Activated CD4-positive, alpha-beta memory T cell treated with anti-CD3 and anti-CD28 coated beads for 36 hours (primary cell): ENCODE measurements at places on chromosomes 7 and 10. TPM values are rescaled to one million over a fixed set of nuclear protein-coding genes. Genes with fewer than 3 reads are reported as not detected.

Gene ARHGEF35
- total RNA-seq = 8.8 TPM

Gene CFAP70
- total RNA-seq = 0.33 TPM

Gene NEURL1
- total RNA-seq = 2.4 TPM

Gene ABCB8
- 48.4 TPM for total RNA-seq

Gene PNLIP
- not detected for total RNA-seq

Gene UTF1
- not detected for total RNA-seq

Gene HOXA4
- total RNA-seq = not detected

Gene TPK1
- 26.0 TPM for total RNA-seq

Gene COL13A1
- not detected for total RNA-seq

Gene LRIT2
- not detected for total RNA-seq

Gene MRLN
- not detected for total RNA-seq

GRCh38 chr10:102106998-102107397 is 13.2 kb downstream of the LDB1 start:
- peaks cover 12% of the 10 kb centered on the region for H3K4me1 ChIP-seq
- no peak overlapping the region for H3K27ac ChIP-seq
- peaks cover 29% of the 10 kb centered on the region for H3K36me3 ChIP-seq

- H3K4me1 ChIP-seq = peaks cover 47% of the 10 kb centered on the region
- peaks cover 95% of the 10 kb centered on the region for H3K36me3 ChIP-seq
- peak overlapping the region; percentile 86 for H3K4me3 ChIP-seq
- peak overlapping the region; percentile 94 for H3K27ac ChIP-seq
- DNase-seq = no peak
- H3K27me3 ChIP-seq = no peaks in the 10 kb centered on the region
Measured at GRCh38 chr7:50310361-50310760, 5.8 kb downstream of the IKZF1 start.

DNA sequence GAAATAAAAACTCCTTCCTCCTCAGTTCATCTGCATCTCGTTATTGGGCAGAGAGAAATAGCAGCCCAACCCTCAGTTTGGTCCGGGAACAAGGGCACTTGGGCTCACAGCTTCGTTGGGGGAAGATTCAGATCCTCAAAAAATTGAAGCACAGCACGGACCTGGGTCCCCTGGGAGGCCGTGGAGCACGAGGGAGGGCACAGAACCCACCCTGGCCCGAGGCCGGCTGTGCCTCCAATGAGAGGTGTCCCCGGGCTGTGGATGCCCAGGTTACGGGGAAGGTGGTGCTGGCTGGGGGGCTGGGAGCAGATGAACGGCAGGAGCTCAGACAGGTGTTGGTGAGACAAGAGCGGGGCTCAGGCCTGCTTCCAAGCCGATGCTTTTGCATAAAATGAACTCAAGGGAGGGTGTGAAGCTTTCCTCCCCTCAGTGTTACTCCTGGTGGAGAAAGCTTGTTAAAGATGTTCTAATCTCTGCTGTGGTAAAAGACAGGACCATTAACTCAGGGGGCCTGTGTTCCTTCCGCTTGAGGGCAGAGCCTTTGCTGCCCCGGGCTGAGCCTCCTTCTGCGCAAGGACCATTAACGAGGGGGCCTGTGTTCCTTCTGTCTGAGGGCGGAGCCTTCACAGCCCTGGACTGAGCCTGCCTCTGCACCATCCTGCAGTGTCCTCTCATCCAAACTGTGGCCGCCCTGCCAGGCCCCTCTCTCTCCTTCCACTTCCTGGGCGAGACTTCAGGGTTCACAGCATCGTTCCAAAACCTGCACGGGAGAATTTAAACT is 302.2 kb downstream of the ADARB2 start:
- no peak overlapping the region for H3K4me3 ChIP-seq
- no peaks in the 10 kb centered on the region for H3K36me3 ChIP-seq
- DNase-seq = no peak
- H3K4me1 ChIP-seq = no peaks in the 10 kb centered on the region
- peaks cover 3% of the 10 kb centered on the region for H3K27me3 ChIP-seq

DNA sequence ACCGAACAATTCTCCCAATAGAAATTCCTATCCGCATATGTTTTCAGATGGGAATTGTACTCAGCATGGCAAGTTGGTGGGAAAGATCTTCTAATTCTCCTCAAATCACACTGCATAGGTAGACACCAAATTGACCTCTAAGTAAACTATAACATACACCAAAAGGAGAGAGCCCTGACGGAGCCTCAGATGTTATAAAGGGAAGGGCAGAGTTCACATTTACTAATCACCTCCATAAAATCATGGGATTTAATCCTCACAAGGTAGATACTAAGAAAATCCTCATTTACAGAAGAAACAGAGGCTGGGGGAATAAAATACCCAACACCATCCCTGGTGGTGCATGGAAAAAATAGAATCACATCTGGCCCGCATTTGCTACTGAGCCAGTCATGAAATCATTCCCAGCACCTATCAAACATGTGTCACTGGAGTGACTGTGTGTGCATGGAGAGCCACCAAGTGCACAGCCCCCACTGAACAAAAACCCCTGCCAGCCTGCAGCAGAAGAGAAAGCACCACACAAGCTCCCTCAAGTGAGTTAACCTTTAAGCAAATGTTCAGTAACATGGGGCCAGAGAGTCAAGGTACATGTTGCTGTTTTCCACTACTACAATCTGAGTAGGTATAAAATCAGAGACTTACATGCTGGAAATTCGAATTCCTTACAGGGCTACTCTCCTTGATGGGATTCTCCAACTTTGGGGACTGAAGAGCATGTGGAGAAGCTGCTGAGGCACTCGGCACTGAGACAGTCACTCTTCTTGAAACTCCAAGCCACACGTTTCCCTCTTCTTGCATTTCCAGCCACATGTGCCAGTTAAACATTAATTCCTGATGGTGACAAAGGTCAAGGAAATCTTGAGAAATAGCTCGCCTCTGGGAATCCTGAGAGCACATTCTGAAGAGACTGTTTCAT is at the start of gene DDC:
TSS of gene DDC (minus strand) at position 766 of the 919 bp plus-strand sequence. CDS start 21,320 bp downstream, outside the sequence.
- DNase-seq = no peak
- no peaks in the 10 kb centered on the region for H3K36me3 ChIP-seq
- no peaks in the 10 kb centered on the region for H3K4me1 ChIP-seq
- no peak within 1 kb of the TSS for H3K4me3 ChIP-seq
- H3K27ac ChIP-seq = no peak within 1 kb of the TSS

- DNase-seq = peak; percentile 81
- peaks cover 24% of the 10 kb centered on the region for H3K4me1 ChIP-seq
- H3K27me3 ChIP-seq = no peaks in the 10 kb centered on the region
- H3K4me3 ChIP-seq = peak overlapping the region; percentile 97
- H3K36me3 ChIP-seq = peaks cover 13% of the 10 kb centered on the region
Measured at GRCh38 chr10:27242951-27243551, 2.5 kb upstream of the ACBD5 start.

- H3K4me1 ChIP-seq = peaks cover 8% of the 10 kb centered on the region
- H3K36me3 ChIP-seq = peaks cover 5% of the 10 kb centered on the region
- peak; percentile 6 for DNase-seq
- no peak overlapping the region for H3K4me3 ChIP-seq
Measured at GRCh38 chr7:2725178-2726105, 37.4 kb downstream of the AMZ1 start.

DNA sequence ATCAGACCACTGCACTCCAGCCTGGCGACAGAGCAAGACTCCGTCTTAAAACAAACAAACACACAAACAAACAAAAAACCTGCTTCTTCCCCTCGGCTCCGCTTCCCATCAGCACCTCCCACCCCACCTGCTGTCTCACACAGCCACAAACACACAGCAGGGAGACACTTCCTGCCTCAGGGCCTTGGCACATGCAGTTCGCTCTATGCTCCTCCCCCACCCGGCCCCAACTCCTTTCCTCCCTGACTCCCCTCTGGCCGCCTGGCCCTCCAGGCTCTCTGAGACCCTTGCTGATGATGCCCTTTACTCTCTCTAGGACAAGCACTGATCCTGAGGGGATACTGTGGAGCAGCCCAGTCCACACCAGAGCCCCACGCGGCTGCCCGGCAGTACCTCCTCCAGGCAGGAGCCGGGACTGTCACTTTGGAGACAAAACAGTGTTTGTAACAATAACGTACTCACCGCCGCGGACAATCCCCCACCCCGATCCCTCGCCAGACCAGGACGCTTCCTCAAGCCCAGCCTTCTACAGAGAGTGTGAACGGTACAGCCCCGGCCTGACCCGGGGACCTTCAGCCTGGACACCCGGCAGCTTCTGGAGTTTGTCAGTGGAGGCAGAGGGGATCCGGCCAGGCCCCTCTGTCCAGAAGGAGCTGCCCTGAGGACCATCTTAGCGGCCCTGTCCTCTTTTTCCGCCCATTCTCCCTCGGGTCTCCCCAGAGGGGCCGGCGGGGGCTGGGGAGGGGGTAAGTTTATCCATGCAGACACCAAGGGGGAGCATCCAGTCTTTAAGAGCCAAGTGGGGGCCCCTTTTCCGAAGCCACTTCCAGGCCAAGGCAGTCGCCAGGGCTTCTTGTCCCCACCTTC is 50.0 kb upstream of the GTF2IRD1 start:
- H3K27me3 ChIP-seq = no peaks in the 10 kb centered on the region
- H3K4me3 ChIP-seq = no peak overlapping the region
- no peak for DNase-seq
- no peaks in the 10 kb centered on the region for H3K36me3 ChIP-seq
- no peaks in the 10 kb centered on the region for H3K4me1 ChIP-seq

DNA sequence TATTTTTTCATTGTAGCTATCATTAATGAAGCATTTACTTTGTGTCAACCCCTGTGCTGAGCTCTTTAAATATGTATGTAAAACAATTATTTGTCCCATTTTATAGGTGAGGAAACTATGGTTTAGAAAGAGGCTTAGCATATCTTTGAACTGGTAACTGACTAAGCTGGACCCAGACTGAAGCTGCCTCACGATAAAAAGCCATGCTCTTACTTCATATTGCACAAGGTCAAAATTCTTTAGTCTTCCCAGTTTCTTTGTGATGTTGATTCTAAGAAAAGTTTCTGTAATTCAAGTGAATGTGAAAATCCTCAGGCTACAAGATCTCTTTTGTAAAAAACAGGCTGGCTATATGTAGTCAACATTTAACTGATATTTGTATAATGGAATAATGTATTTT is 46.6 kb upstream of the SLC16A12 start:
- no peaks in the 10 kb centered on the region for H3K27me3 ChIP-seq
- no peak for DNase-seq
- no peaks in the 10 kb centered on the region for H3K4me1 ChIP-seq
- no peak overlapping the region for H3K4me3 ChIP-seq

DNA sequence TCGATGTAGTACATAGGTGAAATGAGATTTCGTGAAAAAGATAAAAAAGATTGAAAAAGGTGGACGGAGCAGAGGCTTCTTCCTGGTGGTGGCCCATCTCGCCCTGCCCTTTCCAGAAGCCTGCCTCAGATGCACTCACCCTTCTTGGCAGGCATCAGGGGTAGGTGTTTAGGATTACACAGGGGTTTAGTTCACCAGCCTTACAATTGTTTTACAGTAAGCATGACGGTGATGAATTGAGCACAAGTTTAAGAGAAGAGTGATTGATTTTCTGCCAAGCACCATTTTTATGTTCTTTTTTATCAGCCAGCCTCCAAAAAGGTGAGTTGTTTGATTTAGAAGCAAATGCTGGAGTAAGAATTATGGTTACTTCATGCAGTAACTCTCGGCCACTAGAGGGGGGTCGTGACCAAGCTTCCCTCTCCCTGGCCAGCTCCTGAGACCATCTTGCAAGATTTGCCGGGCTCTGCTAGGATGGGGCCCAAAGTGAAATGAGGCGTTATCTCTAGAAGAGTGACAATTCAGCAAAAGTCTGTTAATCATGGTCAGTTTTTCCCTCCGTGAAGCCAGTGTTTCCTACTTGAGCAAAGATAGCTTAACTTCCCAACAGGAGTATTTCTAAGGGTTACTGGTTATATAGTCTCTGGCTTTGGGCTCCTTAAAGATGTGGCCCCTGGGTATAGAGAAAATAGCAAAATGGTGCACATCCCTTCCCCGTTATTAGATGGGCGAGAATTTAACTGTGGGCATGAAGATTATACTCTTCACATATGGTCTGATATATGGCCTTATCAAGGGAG is 228.8 kb downstream of the BMPER start:
- DNase-seq = peak; percentile 25
- no peak overlapping the region for H3K27ac ChIP-seq
- no peaks in the 10 kb centered on the region for H3K4me1 ChIP-seq
- no peaks in the 10 kb centered on the region for H3K27me3 ChIP-seq
- H3K36me3 ChIP-seq = no peaks in the 10 kb centered on the region

DNA sequence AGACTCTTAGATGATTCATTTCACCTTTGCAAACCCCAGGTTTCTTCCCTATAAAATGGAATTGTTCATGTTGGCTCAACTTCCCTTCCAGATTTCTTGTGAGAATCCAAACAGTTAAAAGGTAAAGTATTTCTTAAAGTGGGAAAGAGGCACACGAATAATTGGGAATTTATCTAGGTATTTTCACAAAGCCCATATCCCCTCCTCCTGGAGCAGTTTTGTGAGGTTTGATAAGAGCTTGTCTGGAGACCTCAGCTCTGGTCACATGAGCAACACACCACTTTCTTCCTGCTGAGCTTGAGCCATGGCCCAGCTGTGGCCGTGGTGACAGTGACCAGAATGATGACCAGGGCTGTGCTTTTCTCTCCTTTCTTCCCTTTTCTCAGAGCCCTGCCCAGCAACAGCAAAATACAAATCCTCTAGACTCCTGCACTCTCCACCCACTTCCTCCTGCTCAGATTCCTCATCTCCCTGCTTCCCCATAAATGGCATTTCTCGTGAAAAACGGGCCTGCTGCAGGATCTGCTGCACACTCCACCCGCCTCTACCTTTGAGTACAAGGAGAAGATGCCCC is 87.7 kb downstream of the PIK3CG start:
- H3K27me3 ChIP-seq = peaks cover 2% of the 10 kb centered on the region
- H3K36me3 ChIP-seq = no peaks in the 10 kb centered on the region
- no peak overlapping the region for H3K27ac ChIP-seq
- H3K4me1 ChIP-seq = no peaks in the 10 kb centered on the region

- no peaks in the 10 kb centered on the region for H3K4me1 ChIP-seq
- peaks cover 54% of the 10 kb centered on the region for H3K36me3 ChIP-seq
- H3K27me3 ChIP-seq = no peaks in the 10 kb centered on the region
- DNase-seq = no peak
- H3K27ac ChIP-seq = no peak overlapping the region
Measured at GRCh38 chr7:138575897-138576428, 115.9 kb downstream of the TRIM24 start.

DNA sequence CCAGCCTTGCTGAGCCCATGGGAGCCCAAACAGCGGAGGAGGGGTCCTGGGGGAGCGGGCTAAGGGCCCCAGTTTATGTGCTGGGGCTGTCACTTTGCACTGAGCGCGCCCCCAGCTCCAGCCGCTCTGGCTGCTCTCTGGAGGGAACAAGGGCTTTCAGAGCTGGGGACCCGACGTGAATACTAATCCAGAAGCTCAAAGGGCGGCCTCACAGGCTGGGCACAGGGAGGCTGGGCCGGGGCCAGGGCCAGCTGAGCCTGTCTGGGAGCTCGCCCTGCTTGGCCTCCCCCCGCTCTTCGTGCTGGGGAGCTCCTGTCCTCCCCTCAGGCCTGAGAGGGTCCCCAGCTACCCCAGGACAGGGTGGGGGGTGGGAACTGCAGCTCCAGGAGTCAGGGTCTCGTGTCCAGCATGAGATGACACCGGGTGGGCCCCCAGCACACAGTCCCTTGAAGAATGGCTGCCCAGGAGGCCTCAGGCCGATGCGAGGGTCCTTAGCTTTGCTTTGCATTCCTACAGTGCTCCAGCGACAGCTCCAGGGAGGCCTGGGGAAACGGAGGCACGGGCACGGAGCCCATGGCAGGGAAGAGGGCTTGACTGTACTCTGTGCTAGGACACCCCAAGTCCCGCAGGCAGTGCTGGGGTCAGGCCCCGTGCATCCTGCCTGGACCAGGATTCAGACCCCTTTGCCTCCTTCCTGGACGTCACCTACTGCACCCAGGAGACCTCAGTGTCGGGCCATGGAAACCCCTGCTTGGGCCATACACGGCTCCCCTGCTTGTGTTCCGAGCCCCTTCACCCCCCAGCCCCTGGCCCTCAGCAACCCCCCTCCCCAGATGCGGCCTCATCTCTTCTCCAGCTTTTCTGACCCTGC is 5.8 kb upstream of the AMZ1 start:
- H3K36me3 ChIP-seq = no peaks in the 10 kb centered on the region
- no peak overlapping the region for H3K4me3 ChIP-seq
- peaks cover 11% of the 10 kb centered on the region for H3K27me3 ChIP-seq
- H3K4me1 ChIP-seq = no peaks in the 10 kb centered on the region
- H3K27ac ChIP-seq = no peak overlapping the region
